ENCODE measurements at places on chromosomes 5 and 9.

DNA sequence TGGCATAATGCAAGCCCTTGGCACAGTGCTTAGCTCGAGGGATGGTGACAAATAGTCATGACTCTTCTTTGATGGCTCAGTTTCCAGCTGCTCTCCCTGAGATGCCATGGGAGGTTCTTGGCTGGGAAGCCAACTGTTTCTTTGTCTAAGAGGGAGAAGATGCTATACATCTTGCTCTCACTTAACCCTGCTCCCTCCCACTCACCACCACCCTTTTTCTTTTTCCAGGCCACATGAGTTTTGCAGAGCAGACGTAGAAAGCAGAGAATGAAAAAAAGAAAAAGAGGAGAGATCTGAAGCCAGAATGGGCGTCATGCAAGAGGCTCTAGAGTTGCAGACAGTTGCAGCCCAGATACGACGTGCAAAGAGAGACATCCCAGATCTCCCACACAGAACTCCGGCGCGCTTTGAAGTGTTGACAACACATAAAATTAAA is 160.5 kb downstream of the FGF18 start:
- DNase-seq = no peak

DNA sequence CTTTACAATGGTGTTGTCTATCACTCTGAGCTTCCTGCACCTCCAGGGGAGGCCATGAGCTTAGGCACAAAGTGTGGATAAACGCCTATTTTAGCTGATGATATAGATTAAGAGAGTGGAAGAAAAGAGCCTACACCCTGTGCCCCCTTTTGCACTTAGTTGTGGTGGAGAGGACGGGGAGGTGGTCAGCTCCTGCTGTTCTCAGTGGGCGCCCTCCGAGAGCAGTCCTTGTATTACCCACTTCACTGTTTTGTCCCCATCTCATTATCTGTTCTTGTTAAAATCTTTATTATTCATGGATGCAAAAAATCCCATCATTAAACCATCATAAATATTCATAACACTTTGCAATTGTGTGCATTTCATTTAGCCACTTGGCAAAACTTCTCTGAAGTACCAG is 303.3 kb downstream of the EFNA5 start:
- DNase-seq = no peak

DNA sequence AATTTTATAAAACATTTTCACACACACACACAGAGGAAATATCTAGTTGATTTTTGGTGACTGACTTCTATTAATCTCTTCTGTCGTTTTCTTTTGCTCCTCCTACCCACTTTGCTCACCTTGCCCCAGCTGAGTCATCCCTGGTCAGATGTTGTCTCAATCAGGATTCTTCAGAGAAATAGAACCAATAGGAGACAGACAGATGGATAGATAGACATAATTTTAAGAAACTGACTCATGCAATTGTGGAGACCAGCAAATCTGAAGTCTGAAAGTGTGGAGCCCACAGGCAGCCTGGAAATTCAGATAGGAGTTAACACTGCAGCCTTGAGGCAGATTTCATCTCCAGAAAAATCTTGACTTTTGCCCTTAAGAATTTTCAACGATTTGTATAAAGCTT is 37.0 kb upstream of the PIK3R1 start:
- DNase-seq = no peak

DNA sequence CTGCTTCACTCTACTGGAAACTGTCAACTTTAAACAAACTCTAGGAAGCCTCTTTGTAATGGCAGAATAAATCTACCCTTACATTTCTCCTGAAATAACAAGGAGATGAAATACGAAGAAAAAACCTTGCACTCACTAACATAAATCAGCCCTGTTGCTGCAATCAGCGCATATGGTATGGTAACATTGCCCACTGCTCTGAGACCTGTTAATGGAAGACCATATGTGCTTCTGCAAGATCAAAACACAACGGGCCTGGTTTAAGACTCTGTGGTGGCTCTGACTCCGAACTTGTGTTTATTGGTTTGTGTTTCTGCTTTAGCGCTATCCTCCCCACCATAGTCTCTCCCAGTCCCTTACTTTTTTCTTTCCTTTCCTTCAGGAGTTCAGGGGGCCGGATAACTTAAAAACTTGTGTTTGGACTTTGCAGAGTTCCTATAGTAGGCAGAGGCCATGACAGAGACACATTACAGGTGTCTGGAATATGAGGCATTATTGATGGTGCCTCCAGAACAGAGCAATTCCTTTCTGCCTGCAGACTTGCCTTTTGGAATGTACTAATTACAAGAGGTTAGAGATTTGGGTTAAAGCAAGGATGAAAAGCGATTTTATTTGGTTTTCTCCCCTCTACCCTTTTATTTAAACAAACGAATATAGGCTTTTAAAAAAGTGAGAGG is 110.8 kb downstream of the PSAT1 start:
- DNase-seq = no peak

GRCh38 chr5:143196601-143197259 is 206.8 kb downstream of the NR3C1 start:
- no peak for DNase-seq

- no peak for DNase-seq
Measured at GRCh38 chr9:109908459-109909390, 128.7 kb downstream of the PALM2AKAP2 start.

DNA sequence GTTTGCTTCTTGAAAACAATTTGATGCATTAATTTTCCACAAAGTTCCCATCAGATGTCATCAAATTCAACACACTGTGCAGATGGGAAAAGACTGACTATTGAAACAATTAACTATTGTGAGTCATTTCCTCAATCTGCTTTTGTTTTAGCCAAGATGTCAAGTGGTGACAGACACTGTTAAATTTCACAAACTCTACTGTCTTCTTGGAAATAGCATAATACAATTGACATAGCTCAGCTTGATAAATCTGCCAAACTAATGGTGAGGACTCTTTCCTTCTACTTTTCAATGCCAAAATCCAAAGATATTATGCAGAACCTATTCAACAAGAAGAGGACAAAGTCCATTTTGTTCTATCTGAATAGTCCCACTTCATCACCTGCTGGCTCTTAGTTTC is 242.3 kb downstream of the CAAP1 start:
- DNase-seq = no peak

DNA sequence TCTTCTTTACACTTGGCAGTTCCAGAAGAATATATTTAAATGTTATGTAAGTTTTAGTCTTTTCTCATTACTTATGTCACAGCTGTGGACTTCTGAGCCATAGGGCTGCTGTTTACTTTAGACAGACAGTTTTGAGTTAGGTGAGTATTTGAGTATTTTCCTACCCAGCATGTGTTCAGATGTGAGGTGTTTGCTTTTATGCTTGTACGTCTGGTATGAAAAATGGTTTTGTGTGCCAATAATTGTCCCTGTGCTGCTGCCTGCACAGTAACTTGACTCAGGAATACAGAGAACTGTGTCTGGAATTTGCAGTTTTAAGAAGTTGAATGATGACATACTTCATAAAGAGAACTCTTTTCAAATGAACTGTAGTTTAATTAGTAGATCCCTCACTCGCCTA is 20.8 kb downstream of the MEGF10 start:
- DNase-seq = no peak

DNA sequence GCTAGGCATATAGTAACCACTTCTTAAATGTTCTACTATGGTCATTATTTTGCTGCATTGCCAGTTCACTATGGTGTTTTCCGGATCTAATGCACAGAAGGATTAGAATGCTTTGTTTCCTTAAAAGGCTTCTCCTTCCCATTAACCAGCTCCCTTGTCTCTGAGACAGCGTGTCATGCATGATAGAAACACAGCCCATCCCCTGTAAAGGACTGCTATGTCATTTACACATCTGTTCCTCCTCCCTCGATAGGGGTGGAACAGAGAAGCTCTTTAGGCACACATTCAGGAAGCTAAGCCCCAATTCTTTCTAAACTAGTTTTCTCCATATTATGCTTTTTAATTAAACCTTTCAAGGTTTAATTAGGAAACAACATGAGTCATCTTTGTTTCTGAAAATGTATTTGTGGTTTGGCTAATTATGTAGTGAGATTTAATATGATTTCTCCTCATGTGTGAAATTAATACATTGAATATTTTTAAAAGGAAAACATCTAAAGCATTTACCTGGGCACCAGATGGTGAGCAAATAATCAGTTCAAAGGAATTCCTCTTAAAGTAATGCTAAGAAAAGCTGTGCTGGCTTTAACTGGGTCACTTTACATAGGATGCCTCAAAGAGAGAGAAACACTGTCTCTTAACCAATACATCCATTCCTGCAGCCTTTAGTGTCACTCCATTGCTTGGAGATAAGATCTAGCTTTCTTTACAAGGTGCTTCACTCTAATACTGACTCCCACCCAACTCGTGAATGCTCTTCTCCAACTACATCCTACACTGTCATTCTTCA is 133.3 kb upstream of the PPP1R2B start:
- no peak for DNase-seq

DNA sequence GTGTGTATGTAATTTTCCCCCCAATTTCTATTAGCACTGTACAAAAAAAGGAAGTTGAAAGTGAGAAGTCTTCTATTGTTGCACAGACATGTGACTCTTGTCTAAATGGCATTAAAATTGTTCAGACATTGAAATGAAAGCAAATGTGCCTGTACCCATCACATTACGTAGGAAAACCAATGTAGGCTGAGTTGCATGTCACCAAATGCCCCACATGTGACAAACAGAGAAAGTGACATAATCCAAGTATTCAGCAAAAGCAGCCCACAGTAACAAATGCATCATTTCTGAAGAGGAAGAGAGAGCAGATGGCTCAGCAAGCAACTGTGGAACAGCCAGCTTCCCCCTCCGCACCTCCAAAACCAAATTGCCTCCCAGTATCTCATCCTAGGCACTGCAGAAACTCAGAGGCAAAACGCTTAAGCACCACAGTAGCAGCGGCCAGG is 161.5 kb upstream of the NR4A3 start:
- peak; percentile 24 for DNase-seq

GRCh38 chr5:135881819-135882218 is 13.8 kb downstream of the IL9 start:
- no peak for DNase-seq

GRCh38 chr9:130292106-130292505 is 26.5 kb downstream of the HMCN2 start:
- DNase-seq = no peak

DNA sequence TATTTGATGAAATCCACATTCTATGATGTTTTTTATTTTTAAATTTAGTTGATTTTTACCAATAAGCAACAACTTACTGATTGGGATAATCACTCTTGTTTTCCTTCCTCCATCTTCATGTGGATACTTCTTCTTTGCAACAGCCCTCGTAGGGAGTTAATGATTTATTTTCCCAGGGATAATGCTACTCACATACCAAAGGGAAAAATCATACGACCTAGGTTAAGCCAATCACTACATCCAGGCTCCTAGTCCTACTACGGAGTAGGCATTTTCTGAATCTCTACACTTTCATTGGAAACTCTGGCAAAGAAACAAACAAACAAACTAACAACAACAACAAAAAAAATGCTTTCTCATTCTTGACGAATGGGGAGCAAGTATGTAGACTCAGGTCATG is 663.4 kb downstream of the PTPRD start:
- no peak for DNase-seq

DNA sequence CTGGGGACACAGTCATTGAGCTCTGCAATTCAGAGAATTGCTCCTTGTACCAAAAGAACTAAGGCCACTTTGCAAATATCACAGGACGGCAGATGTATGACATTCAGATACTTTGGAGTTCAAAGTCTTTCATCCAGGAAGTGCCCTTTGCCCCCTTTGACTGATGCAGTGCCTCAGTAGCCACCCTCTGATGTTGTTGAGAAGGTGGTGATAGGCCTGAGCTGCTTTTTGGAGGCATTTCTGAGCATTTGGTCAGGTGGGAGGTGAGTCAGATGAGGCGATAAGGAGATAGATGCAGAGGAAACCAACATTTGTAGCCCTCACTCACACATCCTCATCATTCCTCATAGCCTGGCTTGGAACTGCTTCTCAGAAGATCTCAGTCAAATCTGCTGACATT is 63.4 kb downstream of the ANGPTL2 start:
- DNase-seq = no peak

DNA sequence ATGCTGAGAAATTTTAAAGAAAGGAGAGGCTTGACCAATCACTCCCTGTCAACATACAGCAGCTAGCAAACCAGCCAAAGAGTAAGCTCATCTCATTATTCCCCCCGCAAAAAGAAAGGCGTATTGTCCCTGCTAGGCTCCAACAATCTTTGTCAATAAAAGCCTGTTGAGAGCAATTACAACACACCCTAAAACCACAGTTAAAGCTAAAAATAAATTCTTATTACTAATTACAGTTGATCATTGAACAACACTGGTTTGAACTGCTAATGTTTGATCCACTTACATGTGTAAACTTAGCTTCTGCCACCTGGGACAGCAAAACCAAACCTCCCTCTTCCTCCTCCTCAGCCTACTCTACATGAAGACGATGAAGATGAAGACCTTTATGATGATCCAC is 151.2 kb downstream of the TSSK1B start:
- DNase-seq = no peak

DNA sequence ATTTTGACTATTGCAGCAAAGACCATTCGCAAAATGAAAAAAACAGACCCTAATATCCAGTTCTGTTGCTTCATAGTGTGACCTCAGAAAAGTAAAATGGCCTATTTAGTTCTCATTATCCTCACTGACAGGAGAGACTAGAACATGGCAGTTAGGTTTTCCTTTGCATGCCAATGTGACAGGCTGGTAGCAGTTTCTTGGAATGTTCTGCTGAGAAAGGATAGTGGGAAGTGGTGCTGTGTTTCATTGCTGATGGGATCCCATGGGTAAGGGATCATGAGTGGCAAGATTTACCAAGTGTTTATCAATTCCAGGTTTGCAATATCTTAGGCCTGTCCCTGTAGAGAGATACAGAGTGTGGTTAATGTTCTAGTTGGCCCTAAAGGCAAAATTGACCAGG is 88.5 kb downstream of the ACER2 start:
- no peak for DNase-seq

- DNase-seq = no peak
Measured at GRCh38 chr5:170540271-170540670, 36.5 kb downstream of the KCNIP1 start.

- DNase-seq = no peak
Measured at GRCh38 chr5:65061974-65062353, 293.2 kb downstream of the CWC27 start.

GRCh38 chr5:122401976-122402725 is 90.1 kb downstream of the SNCAIP start:
- DNase-seq = no peak

- no peak for DNase-seq
Measured at GRCh38 chr9:87749335-87750035, 23.6 kb downstream of the CTSL start.
